ENCODE measurements at places on chromosomes 5 and 9. TPM values are rescaled to one million over a fixed set of nuclear protein-coding genes. Genes with fewer than 3 reads are reported as not detected.

FAM221B gene
- 0.35 TPM for polyA plus RNA-seq

SH3RF2 gene
- polyA plus RNA-seq = 0.31 TPM

CCL27 gene
- polyA plus RNA-seq = 0.77 TPM

SLC36A2 gene
- 0.08 TPM for polyA plus RNA-seq

EPB41L4A gene
- 17.6 TPM for polyA plus RNA-seq

All from left lung (tissue), 14 donors.